Posterior vena cava (tissue), 2 donors: ENCODE measurements at places on chromosomes 7 and 10. TPM values are rescaled to one million over a fixed set of nuclear protein-coding genes. Genes with fewer than 3 reads are reported as not detected.
A peak's percentile ranks its signal among the peaks of the same experiment; 100 is the strongest.

GRCh38 chr7:151310578-151310977 lies 31.0 kb upstream of the NUB1 start:
- DNase-seq, result peak; percentile 17

The BNIP3 gene
- 26.8 TPM for total RNA-seq

- DNase-seq, result no peak
Observed at GRCh38 chr10:79287973-79288723, 59.1 kb upstream of the PPIF start.

The ARHGAP22 gene
- 9.8 TPM for total RNA-seq

DNA sequence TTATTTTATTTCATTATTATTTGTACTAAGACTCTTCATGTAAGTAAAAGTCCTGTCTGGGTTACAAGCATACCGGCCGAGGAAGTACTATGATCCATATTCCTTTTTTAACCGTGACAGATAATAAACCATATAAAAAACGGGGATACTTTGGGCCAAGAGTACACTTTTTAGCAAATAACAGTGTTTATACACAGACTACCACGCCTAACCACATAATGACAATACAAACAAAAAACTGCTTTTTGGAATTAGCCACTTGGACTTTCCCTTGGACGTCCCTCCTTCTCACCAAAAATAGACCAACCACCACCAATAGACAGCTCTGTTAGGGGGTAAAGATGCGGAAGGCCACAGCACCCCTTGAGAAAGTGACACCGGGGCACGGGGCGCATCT lies 800 bp downstream of the MINDY3 start:
- no peak for DNase-seq

- peak; percentile 79 for DNase-seq
Observed at GRCh38 chr7:158695726-158696452, 8.7 kb downstream of the NCAPG2 start.

- DNase-seq, result no peak
Observed at GRCh38 chr7:117505238-117505637, 25.4 kb downstream of the CFTR start.

- peak; percentile 61 for DNase-seq
Observed at GRCh38 chr10:1648648-1649047, 88.7 kb downstream of the ADARB2 start.

- DNase-seq, result no peak
Observed at GRCh38 chr7:90629297-90629918, 33.3 kb downstream of the CDK14 start.

- DNase-seq, result no peak
Observed at GRCh38 chr7:37411444-37412034, 37.1 kb downstream of the ELMO1 start.
